ENCODE measurements at places on chromosomes 16 and 17.
A peak's percentile ranks its signal among the peaks of the same experiment; 100 is the strongest.

GRCh38 chr17:44279346-44279665 is 11.4 kb upstream of the SLC4A1 start:
- no peak for DNase-seq

DNA sequence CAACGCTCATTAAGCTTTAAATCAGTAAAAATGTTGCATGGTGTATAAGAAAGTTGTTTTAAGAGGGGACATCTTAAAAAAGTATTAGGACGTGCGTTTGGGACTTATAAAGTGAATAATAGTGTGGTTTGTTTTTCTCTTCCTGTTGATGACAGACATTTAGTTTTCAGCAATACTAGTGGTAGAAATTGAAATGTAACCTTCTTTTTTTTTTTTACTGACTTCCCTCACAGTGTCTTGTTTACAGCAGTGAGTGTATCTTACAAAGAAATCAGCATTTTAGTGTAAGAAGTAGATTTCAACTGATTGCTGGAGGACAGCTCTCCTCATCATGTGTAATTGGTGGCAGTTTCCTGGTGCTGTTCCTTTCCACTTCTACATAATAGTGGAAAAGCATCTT is 39.6 kb downstream of the CYLD start:
- no peak for DNase-seq

DNA sequence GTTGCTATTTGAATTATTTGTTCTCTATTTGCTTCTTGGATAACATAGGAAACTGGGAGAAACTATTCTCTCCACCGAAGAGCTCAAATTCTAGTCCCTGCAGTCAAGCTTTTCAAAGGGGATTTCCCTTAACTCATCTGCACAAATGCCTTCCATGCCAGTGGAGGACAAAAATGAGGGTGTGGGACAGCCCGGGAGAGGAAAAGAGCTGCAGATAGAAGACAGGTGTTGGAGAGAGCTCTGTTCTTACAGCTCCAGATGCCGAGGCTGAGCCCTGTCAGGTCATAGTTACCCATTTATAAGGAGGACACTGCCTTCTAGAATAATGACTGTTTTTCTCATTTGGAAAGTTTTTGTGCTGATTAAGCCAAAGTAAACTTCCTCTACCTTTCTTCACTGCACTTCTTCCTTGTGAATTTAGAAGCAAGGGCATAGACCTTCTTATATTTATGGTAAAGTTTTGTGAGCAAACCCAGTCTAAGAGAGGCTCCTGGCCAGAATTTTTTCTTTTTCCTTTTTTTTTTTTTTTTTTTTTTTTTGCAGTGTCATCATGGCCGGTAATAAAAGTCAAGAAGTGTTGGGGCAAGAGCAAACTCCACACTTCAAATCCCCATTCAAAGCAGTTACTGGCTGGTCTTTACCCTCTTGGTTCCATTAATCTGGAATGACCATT is 177.2 kb downstream of the ABCC12 start:
- no peak for DNase-seq

- no peak for DNase-seq
Observed at GRCh38 chr16:58655215-58655596, 25.6 kb upstream of the CNOT1 start.

DNA sequence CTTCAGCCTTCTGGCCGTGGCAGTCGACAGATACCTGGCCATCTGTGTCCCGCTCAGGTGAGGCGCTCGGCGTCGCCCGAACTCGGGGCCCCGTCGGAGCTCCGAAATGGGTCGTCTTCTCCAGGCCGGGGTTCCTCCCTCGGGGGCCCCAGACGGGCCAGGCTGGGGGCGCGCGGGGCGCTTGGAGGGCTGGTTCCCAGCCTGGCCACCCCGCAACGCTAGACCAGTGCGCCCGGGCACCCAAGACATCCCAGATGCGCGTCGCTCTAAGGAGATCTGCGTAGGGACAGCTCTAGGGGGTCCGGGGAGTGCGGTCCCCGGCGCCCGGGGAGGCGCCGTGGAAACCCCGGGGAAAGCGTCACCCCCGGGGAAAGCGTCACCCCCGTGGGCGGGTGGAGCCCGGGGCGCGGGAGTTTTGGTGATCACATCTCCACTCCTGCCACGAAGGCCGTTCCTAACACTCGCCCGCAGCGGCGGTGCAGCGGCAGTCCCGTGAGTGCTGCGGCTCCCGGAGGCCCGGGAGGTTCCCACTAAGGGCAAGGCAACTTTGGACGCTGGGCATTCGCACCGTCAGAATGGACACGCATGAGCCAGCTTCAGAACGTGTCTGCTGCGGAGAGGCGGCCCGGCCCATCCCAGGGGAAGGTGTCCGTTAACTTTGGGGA is 729 bp downstream of the ADORA2B start:
- no peak for DNase-seq

- DNase-seq: no peak
Observed at GRCh38 chr17:42406615-42407288, 16.3 kb downstream of the CAVIN1 start.

- peak; percentile 17 for DNase-seq
Observed at GRCh38 chr16:57609541-57610401, 18.7 kb upstream of the ADGRG1 start.

DNA sequence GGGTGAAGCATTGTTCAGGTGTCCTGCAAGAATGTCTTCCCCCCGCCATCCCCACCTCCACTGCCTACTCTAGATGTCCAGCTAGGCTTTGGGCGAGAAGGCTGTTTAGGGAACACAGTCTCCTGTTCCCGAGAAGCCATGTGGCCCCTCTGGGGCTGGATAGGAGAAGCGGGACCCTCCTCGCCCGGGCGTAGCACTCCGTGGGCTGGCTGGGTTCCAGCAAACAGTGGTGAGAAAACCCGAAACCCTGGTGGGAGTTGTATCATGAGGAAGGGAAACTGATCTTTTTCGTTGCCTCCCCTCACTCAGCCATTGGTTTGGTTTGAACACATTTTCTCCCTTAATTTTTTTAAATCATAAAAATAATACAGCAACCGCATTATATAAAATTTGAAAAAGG is 56.6 kb downstream of the IRF8 start:
- no peak for DNase-seq

DNA sequence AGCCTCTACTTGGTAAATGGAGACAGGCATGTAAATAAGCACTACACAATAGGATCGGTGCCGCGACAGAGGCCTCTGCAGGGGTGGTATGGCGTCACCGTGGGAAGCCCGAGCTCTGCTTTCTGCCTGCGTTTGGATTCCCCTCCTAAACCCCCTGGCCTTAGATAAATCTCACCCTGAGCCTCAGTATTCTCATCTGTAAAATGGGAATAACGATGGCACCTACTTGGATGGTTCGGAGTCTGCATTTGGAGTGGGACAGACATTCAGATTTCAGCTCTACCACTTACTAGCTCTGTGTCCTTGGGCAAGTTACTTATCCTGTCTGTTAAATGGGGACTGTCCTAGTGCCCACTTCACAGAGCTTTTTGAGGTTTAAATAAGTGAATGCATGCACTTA is 42.8 kb upstream of the TNRC6A start:
- no peak for DNase-seq

DNA sequence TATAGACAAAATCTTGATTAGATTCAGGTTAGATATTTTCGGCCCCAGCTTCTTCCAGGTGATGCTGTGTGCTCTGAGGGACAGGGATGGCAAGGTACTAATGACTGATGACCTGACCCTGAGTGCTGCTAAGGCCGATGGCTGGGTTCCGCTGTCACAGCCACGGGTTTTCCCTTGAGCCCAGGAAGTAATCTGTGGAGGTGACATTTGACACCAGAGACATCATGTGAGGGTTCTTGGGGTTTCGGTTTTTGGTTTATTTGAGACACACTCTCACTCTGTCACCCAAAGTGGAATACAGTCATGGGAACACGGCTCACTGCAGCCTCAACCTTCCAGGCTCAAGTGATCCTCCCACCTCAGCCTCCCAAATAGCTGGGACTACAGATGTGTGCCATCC is 9.8 kb downstream of the OTOP3 start:
- no peak for DNase-seq

Data from activated T-helper 1 cell treated with Interleukin-2 at 50 U/mL for 16 hours (primary cell).